ENCODE measurements at places on chromosomes 16 and 17.

DNA sequence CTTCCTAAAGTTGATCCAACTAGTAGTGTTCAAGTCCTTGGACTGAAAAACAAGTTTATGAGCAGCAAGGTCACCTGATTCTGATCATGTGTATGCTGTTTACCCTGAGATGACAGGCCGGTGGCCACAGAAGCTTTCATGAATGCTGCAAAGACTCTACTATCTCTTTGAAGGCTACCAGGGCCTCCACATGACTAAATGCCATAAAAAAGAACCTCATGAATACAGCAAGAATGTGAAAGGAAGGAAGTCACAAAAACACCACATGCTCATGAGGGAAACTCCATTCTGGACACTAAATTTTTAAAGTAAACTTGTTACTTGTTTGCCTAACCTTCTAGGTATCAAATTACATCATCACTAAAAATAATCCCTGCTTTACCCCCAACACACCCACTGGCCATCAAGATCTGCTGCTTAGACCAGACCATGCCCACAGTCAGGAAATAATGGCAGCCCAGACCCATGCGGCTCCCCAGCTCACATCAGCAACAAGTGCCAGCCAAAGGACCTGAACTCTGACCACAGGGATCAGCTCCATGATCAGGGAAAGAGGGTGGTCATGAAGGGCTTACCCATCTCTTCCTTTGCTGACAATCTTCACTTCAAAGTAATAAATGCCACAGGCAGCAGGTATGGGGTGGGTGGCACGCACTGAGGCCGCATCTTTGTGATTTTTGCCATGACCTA lies 1.4 kb downstream of the RANBP10 start:
- no peak for DNase-seq

GRCh38 chr16:3094289-3095027 lies 4.6 kb downstream of the ZSCAN10 start:
- DNase-seq = peak; percentile 41

DNA sequence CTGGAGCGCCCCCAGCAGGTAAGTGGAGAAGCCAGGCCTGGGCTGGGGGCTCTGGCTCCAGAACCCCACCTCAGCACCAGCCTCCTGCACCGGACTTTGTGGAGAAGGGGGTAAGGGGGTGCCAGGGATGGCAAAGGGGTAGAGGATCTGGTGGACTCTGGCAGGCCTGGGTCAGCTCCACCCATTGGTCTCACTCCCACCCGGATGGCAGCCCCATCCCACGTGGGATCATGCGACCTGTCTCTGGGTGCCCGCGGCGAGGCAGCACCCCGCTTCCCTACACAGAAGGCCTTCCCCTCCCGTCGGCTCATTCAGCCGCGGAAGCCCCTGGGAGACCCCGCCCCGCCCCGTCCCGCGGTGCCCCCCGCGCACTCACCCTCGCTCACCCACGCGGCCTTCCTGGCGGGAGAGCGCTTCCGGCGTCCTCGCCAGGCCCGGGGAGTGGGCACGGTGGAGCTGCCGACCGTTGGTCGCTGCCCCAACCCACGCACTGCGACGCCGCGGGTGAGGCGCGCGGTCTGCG lies 498 bp upstream of the PLEKHG4 start:
- peak; percentile 16 for DNase-seq

- no peak for DNase-seq
Observed at GRCh38 chr16:77596261-77596660, 126.1 kb upstream of the NUDT7 start.

- peak; percentile 74 for DNase-seq
Observed at GRCh38 chr16:21326459-21326858, 48.4 kb upstream of the CRYM start.

DNA sequence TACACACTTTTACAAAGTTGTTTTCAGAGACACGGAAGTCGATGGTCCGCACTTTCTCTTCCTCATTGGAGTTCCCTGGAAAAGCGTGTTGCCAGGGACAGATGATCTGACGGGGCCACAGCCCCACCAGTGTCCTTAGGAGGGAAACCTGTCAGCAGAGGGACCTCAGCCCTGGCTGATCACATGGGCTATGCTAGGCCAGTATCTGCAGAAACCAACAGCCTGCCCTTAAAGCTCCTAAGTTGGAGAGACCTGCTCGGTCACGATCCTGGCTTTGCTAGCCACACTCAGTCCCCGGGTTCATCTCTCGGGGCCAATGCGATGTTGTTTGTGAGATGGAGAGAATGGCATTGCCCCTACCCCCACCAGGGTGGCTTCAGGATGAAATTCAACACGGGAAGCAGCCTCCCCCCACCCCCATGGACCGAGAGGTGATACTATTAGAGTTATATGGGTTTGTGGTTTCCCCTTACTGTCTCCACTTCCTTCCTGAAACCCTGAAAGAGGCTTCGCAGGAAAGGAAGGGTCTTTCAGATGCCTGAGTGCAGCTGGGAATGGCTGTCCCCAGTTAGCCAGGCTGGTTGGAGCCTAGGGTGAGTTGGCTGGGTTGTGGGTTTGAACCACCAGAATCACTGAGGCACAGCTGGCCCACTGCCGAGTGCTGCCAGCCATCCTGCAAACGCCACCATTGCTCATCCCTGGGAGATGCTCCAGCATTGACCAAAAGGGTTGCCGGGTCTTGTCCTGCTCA lies 16.6 kb downstream of the RMI2 start:
- DNase-seq = peak; percentile 23

- no peak for DNase-seq
Observed at GRCh38 chr17:16422416-16422815, 7.0 kb downstream of the TRPV2 start.

DNA sequence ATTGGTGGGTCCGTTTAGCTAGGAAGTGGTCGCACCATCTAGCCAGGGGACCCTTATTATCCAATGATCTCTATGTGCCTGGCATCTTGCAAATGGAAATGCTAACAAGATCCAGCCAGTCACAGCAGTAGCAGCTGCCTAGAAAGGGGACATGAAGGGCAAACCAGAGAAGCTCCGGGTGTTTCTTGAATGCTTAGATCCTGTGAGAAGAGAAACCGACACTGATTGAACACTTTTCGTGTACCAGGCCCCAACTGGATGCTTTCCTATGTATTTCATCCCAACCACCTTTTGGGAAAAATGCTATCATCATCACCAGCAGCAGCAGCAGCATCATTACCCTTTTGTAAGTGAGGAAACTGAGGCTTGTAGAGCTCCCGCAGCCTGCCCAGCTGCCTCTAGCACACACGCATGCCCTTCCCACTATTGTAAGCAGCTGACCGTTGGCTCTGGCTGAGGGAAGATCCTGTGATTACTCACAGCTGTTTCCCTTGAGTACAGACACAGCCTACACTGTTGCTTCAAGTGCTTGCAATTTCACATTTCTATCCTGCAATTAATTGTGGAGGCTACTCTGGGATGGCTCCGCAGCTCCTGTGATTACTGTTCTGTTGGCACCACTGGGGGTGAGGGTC lies 180.7 kb upstream of the CACNG5 start:
- DNase-seq = no peak

DNA sequence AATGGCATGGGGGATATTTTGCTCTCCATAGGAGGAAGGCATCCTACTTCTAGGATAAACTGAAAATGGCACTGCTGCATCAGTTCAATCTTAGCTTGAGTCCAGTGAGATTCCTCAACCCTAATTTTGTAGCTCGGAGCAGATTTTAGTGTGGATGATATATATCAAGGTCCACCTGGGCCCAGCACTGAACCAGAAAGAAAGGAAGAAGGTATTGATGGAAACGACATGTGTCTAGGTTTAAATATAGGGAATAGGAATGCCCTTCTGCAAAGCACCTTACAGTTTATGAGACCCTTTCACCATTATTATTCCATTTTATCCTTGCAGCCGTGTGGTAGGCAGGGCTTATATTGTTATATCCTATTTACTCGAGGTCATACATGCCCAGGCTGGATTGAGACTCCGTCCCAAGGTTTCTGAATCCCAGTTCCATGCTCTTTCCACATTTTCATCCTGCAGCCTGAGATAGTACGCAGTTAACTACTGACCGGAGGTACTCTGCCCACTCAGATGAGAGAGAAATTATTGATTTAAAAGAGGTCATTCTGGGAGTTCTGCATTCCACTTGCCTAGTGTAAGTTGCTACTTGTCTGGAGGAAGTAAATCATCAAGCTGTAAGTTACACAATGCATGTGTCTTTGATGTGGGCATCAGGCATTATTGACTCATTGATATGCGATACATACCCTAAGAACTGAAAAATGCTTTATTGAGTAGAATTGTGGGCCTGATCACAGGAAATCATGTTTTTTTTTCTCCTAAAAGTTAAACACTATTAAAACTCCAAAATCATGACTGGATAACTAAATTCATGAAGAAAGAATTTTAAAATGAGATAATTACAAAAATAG lies 10.1 kb downstream of the KRT39 start:
- peak; percentile 97 for DNase-seq

GRCh38 chr17:47120521-47121095 lies 68.5 kb downstream of the CDC27 start:
- DNase-seq = no peak

DNA sequence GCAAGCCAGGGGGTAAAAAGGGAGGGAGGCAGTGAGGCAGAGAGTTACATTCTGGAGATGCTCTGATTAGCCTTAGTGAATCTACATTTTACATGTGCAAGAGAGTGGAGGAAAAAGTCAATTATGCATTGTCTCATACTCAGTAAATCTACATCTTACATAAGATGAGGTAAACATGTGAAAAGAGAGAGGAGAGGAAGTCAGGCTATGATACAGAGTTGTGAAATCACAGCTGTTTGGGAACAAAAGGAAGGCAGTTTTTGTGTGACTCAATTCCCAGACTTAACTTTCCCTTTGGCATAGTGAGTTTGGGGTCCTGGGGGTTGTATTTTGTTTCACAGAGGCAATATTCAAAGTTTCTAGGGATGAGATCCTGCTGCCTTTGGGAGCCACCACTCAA lies 67.8 kb downstream of the GP2 start:
- no peak for DNase-seq

- no peak for DNase-seq
Observed at GRCh38 chr16:86826941-86827340, 248.6 kb downstream of the FOXL1 start.

- no peak for DNase-seq
Observed at GRCh38 chr17:55278173-55278961, 13.6 kb downstream of the HLF start.

GRCh38 chr17:66522591-66523272 lies 220.3 kb downstream of the PRKCA start:
- DNase-seq = peak; percentile 46

DNA sequence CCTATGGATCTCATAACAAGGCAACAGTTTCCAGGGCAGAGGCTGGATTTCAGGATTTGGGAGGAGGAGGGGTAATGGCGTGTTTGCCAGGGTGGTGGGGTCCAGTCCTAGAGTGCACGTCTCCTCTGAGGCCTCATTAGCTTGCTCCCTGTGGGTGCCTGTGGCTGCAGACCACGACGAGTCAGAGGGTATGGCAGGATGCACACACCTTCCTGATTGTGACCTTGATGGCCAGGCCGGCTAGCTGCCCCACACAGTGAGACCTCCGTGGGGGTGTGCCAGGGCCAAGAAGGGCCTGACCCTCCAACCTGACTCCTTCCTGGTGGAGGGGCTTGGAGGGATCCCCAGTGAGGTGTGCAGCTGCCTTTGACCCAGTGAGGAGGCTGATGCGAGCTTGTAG lies 4.0 kb upstream of the SMTNL2 start:
- DNase-seq = peak; percentile 54

DNA sequence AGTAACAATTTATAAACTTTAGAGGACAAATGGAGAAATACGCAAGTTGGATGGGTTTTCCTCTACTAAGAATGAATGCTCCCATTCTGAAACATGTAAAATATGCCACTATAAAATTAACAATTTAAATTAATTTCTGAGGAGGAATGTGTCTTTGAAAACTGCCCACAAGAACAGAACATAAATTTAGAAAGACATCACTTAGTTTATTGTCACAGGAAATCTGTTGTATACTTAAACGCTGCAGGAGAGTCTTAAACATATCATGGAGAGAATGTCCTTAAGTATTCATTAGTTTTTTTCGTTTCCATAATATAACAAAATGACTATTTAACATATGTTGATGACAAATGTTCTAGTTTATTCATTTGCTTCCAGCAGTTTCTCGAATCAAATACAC lies 29.6 kb downstream of the USP32 start:
- no peak for DNase-seq

DNA sequence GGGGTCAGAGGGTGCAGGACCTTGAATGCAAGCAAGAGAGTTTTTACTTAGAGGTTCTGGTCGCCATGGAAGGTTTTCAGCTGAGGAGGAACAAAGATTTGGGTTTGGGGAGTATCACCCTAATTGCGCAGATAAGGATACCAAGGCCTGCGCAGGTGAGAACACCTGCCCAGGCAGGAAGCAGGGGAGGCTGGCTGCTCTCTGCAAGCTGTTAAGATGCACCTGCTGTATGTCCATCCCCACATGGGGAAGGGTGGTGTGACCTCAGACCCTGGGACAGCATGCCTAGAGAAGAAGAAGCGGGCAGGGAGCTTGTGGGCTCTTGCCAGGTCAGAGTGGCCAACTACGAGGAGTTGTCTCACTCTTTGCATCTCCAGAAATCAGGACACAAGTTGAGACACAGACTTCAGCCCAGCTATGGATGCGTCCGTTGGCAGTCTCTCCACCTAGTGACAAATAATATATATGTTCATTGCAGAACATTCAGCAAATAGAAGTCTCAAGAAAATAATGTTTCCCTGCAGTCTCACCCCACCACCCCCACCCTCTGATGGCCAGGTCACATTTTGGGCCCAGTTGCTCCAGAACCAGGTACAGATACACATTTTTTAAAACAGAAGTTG lies 77.7 kb downstream of the SREBF1 start:
- no peak for DNase-seq

DNA sequence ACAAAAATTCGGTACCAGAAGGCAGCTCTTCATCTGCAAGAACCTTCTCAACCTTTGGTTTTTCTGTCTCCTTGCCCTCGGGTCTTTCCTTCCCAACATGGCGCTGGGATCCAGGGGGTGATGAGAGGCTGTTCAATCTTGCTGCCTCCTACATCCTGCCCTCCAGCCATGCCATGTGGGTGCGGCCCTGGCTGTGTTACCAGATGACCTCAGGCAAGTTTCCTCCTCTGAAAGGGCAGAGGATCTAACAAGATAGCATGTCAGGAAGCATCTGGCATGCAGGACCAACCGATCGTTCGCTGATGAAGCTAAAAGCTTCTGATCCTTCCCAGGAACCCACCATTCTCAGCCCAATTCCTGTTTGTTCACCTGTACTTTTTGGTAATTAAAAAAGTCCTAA lies 36.8 kb upstream of the BCAR1 start:
- no peak for DNase-seq

GRCh38 chr17:10061111-10061845 lies 137.1 kb downstream of the GAS7 start:
- DNase-seq = no peak
